ENCODE measurements at places on chromosomes 3 and 15.

GRCh38 chr15:67458331-67459029 lies 62.5 kb upstream of the C15orf61 start:
- no peak for DNase-seq

DNA sequence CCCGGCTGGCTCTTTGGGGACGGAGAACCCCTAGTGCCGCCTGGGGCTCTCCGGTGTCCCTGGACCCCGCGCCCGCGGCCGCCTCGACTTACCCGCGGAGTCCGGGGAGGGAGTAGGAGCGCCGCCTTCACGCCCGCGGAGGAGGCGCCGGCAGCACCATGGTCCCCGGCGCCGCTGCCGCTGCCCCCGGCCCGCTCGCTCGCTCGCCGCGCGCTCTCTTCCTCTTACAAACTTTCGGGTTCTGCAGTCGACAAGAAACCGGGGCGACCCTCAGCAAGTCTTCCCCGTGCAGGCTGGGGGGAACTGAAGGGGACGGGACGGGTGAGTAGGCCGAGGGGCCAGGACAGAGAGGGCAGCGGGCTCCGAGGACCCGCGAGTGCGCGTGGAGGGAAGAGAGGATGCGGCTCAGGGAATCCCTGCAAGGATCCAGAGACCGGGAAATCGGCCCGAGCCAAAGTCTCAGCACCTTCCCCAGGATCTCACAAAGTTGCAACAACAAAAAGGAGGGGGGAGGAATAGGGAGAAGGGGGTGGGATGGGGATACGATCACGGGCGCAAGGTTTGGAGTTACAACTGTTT lies 2.0 kb downstream of the FOXP1 start:
- no peak for DNase-seq

GRCh38 chr15:52673734-52674133 lies 5.5 kb downstream of the ATOSA start:
- no peak for DNase-seq

GRCh38 chr3:110413266-110413665 lies 658.4 kb upstream of the NECTIN3 start:
- DNase-seq: no peak

DNA sequence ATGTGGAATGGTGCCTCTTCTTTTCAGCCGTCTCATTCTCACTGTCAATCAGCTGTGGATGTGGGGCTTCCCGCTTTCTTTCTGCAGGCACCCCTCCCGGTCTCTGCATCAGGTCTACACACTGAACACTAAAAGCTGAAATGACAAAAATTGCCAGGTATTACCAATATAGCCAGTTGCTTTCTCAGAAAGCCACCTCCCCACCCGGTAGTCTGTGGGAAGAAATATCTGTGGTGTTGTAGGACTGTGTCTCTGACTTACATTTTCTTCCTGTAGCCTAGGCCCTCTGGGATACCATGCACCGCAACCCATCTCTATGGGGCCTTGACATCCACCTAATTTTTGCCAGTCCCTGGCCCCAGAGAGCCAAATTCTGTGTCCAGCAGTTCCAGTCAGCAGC lies 19.2 kb upstream of the EPHB1 start:
- no peak for DNase-seq

DNA sequence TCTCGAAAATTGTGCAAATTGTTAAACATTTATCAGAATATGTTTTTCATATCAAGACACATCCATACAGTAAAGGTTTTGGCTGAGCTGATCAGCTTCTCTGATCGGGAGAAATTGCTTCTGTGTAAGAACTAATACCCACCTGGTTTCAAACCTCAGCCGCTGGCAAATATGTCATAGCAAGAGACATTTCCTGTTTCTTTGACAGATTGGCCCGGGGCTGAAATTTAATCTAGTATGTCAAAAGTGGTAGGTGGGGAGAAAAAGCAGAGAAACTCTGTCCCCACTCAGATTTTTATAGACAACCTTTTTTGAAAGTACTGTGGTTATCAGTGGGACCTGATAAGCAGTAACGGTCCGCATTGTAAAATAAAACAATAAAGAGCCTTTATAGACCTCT lies 88.8 kb upstream of the SLC24A5 start:
- DNase-seq: no peak

GRCh38 chr3:159937561-159938166 lies 51.0 kb upstream of the IL12A start:
- DNase-seq: no peak

- DNase-seq: no peak
Measured at GRCh38 chr15:70321172-70321819, 223.6 kb upstream of the TLE3 start.

- no peak for DNase-seq
Measured at GRCh38 chr3:144085964-144086363, 114.3 kb downstream of the DIPK2A start.

GRCh38 chr3:13404626-13405452 lies 15.3 kb downstream of the NUP210 start:
- DNase-seq: no peak

- DNase-seq: no peak
Measured at GRCh38 chr3:10292505-10293419, at the start of gene GHRL. TSS of gene GHRL (minus strand) at chr3:10292947. CDS start at chr3:10290180, 2,767 bp downstream.

GRCh38 chr15:25847051-25847450 lies 16.1 kb downstream of the ATP10A start:
- DNase-seq: no peak

DNA sequence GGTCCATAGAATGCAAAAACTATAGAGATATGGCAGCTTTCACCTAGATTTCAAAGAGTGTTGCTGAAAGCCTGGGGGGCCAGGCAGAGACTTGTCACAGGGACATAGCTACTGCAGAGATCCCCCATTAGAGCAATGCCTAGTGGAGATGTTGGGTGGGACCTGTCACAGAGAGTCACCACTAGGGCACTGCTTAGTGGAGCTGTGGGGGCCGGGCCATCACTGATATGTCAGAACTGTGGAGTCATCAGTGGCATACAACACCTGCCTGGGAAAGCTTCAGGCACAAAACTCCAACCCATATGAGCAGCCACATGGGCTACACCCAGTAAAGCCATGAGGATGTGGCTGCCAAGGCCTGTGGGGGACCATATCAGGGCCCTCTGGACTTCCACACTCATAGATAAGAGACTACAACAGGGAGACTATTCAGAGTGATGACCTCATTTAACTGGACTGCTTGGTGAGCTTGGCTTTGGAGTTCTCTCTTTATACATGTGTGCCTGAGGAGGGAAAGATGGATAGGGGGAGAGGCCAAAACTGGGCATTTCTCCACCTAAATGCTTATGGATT lies 176.3 kb downstream of the ZNF621 start:
- DNase-seq: no peak

DNA sequence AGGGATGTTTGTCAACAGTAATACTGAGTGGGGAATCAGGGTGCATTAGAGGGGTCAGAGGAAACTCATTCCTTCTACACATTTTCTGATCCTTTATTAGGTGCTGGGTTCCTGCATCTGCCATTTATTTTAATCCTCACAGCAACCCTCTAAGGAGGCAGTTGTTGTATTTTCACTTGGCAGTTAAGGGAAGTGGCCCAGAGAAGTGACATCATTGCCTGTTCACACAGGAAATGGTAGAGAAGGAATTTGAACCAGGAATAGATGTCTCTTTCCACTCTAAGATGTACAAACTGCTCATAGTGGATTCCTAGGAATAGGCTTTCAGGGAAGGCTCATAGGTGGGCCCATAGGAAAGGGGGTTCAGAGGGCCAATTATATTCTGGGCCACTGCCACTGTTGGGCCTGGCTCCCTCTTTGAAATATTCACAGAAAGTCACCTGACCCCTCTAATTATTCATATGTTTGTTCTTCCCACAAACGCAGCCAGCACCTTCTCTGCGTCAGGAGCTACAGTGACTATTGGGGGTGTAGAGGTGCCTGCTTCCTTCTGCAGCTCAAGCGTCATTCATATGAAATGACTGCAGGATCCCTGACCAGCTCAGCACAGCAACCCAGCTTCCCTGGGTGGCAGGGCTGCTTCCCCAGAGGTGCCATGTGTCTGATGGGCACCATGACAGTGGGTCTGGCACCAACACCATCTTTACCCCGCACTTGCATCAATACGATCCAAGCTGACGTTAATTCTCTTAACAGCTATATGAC lies 163.9 kb upstream of the SMAD3 start:
- DNase-seq: no peak

DNA sequence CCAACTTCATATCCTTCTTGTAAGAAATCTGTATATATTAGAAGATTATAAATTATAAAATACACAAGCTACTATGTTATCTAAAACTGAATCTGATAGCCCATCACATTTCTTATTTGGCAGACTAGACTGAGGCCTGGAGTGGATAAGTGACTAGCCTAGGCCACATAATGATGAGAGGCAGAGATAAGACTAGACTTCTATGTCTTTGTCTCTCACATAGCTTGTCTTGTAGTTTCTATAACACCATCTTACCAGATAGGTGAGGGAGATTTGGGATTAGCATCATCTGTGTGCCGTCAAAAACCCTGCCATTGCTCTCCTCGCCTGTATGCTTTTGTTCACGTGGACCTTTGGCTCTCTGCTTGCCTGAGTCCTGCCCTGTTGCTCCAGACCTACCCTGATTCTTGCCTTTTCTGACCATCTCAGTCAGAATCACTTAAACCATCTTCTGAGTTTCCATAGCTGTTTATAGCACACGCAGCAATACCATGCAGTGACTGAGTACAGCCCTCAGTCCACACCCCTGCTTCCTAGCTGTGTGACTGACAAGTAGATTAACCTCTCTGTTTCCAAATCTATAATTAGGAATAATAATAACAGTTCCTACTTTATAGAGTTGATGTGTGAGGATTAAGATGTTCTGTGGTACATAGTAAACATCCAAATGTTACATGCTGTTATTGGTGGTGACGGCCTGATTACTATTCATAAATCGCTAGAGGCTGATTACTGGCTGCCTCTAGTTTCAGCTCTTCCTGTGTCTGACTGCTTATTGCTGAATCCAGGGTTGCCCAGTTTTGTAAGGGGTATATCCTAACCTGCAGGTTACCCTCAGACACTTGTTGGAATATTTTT lies 49.7 kb downstream of the PDE8A start:
- no peak for DNase-seq

DNA sequence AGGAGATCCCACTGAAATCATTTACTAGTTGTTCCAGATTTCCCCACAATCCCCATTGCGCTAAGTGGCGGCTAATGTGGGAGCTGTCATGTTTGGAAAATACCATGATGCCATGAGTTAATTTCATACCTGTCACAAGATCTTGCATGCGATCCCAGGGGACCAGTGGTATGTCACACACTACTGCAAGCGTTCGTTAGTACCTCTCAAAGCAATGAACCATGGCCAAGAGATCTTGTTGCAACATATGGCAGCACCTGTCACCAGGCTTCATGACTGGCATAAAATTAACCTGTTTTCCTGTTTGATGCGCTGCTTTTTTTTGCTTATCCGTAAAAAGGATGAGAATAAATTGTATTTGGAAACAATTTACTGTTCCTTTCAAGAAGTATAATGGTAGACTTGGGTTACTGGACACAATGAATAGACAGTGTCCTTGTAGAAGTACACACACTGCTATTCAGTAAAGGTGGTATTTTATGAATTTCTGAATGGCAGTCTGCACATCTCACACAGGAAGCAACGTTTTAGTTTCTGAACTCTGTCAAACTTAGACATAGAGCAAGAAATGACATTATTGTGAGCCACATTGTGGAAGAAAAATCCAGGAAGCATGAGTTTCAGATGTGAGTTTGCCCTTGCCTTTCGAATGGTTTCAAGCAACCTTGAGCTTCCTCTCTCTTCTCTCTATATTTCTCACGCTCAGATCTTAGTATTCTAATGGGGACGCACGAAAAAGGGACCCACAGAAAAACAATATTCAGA lies 81.9 kb downstream of the CHL1 start:
- DNase-seq: no peak

DNA sequence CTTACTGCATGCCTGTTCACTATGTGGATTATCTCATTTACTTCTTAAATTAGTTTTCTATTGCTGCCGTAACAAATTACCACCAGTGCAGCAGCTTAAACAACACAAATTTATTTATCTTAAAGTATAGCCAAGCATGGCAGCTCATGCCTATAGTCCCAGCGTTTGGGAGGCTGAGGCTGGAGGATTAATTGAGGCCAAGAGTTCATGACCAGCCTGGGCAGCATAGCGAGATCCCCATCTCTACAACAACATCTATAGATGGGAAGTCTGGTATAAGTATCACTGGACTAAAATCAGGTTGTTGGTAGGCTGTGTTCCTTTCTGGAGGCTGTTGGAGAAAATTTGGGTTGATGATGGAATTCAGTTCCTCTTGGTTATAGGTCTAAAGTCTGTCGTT lies 5.1 kb downstream of the SLC2A2 start:
- no peak for DNase-seq

DNA sequence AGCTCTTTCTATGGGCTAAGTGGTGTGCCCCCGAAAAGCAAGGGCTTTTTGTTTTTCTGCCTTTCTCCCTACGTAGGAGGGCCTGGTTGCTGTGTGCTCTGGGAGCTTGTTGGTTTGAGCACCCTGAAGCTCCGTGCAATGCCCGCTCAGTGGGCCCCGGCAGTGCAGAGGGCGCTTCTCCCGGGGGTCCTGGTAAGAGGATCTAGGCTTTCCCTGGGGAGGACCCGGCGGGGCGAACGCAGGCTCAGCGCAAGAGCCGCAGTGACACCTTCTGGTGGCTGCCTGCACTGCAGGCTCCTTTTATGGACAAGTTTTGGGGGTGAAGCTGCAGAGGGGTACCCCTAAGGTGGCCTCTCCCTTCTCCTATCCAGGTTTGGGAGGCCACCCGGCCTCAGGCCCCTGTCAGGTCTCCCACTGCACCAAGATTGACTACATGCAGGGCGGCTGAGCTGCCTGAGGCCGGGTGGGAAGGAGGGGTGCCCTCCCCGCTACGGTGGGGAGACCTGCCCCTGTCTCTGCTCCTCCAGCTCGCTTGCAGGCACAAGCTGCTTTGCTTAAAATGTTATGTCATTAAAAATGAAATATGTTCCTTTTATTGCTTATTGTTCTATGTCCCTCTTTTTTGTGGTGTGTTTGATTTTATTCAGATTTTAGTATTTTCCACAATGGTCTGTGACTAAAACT lies 387.9 kb downstream of the GABRG3 start:
- no peak for DNase-seq

GRCh38 chr3:31559872-31560534 lies 27.3 kb downstream of the STT3B start:
- DNase-seq: no peak

- DNase-seq: no peak
Measured at GRCh38 chr15:51260202-51260601, 78.2 kb downstream of the CYP19A1 start.

- no peak for DNase-seq
Measured at GRCh38 chr15:26516102-26516980, 256.5 kb downstream of the GABRB3 start.

DNA sequence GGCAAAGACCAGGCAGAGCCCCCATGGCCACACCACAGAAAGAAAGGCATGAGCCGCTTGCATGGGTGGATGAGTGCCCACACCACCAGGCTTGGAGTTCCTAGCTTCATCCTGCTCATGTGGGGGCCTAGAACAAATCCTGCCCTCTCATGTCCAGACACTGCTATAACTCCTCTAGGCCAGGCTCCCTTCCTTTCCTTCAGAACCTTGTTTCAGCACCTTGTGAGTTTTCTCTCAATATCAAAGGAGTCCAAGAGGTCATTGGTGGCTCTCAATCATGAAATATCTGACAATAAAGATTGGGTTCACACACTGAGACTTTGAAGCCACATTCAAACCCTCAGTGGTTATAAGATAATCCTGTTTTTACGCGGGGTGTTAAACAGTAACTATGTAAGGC lies 12.7 kb downstream of the SLC6A20 start:
- no peak for DNase-seq

- no peak for DNase-seq
Measured at GRCh38 chr3:186569779-186570095, 783 bp upstream of the DNAJB11 start.

GRCh38 chr3:157069846-157070677 lies 89.9 kb downstream of the CCNL1 start:
- no peak for DNase-seq

GRCh38 chr15:38254051-38254883 lies 1.6 kb downstream of the SPRED1 start:
- no peak for DNase-seq
